ENCODE measurements at places on chromosomes 16 and 17.

DNA sequence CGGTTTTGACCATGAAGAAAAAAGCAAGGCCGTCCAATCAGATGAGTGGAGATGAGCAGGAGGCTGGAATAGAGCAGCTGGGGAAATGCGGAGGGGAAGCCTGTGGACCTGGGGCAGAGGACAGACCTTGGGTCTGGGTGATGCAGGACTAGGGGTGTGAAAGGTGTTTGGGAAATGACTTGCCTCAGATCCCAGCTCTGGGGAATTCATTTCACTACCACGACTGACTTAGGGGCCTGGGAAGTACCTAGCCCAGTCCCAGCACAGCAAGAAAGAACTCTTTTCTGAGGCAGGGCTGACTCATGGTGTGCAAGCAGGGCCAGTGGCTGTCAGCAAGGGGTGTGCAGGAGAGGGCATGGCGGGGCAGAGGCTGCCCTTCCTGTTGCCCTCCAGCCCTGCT is 14.8 kb downstream of the DNAI2 start:
- no peak for DNase-seq

- peak; percentile 91 for DNase-seq
Observed at GRCh38 chr17:72984145-72984925, 108.2 kb downstream of the SLC39A11 start.

- DNase-seq, result no peak
Observed at GRCh38 chr17:40090237-40091119, 9.9 kb downstream of the NR1D1 start.

DNA sequence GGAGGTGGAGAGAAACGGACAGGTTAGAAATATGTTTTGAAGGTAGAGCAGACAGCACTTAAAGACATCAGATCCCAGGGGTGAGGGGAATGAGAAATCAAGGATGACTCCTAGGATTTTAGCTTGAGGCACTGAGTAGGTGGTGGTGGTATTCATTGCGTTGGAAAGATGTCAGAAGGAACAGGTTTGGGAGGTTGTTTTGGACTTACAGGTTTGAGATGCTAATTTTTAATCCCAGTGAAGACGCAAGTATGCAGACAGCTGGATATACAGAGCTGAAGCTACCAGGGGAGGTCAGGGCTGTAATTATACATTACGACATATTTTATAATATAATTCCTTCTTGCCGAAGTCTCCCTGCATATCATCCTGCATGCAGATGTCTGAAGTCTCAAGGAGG is 433.3 kb downstream of the XYLT1 start:
- no peak for DNase-seq

DNA sequence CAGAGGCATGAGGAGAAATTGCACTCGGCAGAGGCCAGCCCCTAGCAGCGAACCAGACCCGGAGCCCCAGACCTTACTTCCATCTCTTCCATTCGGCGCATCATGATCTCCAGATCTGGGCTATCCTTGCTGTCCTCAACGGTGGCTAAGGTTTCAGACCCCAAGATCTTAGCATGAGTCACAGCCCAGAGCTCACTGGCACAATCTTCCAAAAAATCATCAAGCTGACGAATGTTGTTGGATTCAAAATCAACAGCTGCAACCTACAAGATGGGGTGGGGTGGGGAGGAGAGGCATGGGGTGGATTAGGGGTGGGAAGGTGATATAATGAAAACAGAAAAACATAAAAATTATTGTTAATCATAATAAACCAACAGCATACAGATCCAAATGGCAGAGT is 39.7 kb upstream of the PITPNM3 start:
- DNase-seq, result no peak

DNA sequence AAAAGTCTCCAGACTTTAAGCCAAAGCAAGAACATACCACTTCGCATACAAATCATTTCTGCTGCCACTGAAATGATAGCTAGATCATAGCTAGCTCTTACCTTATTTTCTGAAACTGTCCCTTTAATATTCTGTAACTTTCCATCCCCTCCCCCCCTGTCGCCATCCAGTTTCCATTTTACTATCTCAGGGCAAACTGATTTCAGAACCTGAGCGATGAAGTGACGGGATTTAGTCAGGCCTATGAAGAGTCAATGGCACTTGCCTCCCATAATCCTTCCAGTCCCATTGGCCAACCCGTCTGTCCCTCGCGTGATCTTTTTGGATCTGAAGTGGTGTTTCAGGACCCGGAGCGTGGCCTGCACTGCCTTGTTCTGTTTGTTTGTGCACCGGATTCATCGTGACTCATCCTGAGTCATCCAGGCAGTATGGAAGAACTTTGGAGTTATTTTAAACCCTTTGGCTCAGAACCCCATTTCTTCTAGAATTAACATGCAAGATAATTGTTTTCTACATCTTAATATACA is 199.8 kb upstream of the CHMP6 start:
- peak; percentile 99 for DNase-seq

DNA sequence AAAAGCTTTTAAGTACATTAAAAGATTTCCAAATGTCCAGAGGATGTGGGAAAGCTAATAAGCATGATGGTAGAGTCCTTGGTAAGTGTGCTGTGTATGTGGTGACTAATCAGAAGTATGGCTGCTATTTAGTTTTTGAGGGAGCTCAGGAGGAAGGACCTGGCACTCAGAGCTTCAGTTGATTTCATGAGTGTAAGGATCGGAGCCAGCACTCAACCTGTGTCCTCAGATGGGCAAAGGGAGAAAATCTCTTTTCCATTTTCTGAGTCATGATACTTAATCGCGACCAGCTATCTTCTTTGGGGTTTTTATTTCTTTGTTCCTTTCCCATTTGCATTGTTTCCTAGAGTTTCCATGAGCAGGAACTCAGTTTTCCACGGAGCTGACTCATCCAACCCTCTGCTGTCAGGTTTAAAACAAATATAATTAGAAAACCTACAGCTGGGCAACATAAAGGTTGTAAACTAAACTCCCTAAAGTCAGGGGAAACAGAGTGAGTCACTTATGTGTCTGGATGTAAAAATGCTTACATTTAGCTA is 125.4 kb downstream of the MAP2K6 start:
- peak; percentile 25 for DNase-seq

DNA sequence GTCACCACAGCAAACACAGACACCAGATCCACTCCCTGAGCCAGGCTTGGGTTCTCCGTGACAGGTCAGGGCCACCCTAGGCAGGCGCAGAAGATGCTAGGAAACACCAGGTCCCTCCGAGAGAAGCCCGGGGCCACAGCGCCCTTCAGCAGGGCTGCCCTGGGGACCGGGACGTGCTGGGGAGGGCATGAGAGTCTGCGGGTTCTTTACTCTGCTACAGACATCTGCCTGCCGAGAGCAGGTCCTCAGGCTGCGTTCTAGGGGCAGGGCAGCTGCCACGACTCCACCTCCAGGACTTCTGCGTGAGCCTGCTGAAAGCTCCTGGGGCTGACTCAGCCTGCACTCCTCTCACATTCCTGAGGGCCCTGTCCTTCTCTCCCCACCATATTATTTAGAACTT is 11.4 kb downstream of the MYLK3 start:
- no peak for DNase-seq

GRCh38 chr17:21095735-21096134 is 31.0 kb upstream of the DHRS7B start:
- no peak for DNase-seq

- DNase-seq, result no peak
Observed at GRCh38 chr16:78075800-78076199, 23.7 kb upstream of the WWOX start.

Data from brain microvascular endothelial cell (primary cell).